ENCODE measurements at places on chromosomes 2 and 18.

GRCh38 chr2:104412384-104412783, 441.5 kb upstream of the POU3F3 start:
- peak; percentile 35 for DNase-seq

GRCh38 chr2:203871371-203871983, 3.9 kb downstream of the CTLA4 start:
- no peak for DNase-seq

GRCh38 chr2:121254748-121255147, 30.3 kb downstream of the TFCP2L1 start:
- DNase-seq: no peak

- DNase-seq: no peak
Measured at GRCh38 chr18:56910237-56910636, 236.7 kb upstream of the BOD1L2 start.

DNA sequence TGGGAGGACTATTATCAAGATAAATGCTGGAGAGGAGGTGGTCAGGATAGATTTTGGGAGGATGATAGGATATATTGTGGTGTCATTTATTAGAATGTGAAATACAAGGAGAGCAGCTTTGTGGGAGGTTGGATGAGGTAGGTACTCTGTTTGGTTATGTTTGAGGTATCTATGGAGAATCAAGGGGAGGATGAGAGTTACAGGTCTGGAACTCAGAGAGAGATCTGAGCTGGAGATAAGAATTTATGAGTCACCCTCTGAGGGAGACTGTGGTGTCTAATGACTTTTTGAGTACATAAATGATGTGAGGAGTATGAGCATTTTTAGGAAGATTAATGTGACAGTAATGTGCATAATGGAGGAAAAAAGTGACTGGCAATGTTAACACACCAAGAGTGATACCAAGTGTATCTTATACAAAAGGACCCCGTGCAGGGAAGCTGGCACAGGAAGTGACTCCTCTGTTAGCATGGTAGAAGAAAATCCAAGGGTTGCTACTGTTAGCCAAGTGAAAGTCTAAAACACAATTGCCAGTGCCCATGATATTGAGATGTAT, 48.2 kb downstream of the CRIM1 start:
- peak; percentile 90 for DNase-seq

GRCh38 chr18:55654986-55655385, 67.0 kb upstream of the TCF4 start:
- no peak for DNase-seq

- no peak for DNase-seq
Measured at GRCh38 chr2:105754994-105755393, 10.3 kb downstream of the NCK2 start.

DNA sequence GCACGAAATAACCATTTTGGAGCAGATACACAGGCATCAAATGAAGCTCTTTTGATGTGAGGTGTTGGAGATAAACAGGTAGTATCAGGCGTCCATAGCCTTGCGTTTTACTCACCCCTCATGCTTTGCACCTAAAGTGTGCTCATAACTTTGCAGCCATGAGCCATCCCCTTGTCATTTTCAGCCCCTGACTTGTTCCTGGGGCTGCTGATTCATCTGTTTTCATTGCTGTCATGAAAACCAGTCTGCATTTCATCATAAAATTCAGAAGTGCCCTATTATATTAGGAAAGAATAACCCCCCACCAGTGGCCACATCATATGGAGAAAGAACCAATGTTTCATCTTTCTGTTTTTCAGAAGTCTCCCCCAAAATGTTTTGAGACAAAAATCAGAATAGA, 329.7 kb upstream of the NRP2 start:
- peak; percentile 82 for DNase-seq

DNA sequence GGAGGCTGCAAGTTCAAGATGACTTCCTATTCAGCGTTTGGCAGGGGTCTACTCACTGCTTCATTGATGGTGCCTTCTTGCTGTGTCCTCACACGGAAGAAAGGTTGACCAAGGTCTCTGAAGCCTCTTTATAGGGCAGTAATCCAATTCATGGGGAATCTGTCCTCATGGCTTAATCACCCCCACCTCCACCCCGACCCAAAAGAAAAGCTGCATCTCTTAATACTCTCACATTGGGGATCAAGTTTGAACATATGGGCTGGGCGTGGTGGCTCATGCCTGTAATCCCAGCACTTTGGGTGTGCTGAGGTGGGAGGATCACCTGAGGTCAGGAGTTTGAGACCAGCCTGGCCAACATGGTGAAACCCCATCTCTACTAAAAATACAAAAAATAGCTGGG, 36.4 kb upstream of the HNMT start:
- DNase-seq: no peak

DNA sequence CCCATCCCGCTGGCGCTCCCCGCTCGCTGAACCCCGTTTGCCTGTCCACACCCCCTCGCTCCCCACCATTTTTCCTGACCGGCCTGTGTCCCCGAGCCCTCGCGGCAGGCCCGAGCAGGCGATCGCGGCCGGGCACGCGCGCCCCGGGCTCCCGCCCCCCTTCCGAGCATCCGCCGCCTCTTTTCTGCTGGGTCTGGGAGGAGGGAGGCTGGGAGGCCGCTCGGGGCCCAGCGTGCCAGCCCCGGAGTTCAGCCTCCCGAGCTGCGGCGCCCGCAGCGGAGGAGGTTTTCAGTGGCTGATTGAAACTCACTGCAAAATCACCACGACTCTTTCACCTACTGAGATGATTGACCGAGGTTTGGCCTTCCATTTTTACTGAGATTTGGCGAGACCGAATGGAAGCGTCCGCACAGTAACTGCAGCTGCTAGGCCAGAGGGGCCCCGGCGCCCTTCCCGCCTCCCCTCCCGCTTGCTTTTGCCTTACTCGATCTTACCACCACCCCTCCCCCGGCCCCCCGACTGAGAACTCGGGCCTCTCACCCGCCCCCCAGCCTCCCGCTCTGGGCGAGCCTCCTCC, 4.8 kb downstream of the SOX11 start:
- peak; percentile 56 for DNase-seq

DNA sequence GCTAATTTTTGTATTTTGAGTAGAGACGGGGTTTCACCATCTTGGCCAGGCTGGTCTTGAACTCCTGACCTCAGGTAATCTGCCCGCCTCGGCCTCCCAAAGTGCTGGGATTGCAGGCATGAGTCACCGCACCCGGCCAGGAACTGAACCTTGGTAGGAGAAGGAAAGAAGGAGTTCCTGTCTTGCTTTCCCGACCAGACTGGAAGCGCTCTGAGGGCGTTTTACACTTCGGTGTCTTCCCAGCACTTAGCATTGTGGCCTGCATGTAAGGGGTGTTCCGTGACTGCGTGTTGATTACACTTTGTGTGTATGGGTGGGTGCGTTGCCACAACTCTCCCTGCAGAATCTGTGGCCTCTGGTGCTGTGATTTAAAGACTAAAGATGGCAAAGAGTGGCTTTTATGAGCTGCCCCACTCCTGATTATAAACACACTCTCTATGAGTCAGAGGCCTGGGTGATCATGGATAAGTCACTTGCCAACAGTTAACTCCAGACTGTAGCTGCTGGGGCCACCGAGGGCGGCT, 46.0 kb downstream of the ODC1 start:
- no peak for DNase-seq

- DNase-seq: no peak
Measured at GRCh38 chr2:118000041-118000440, 13.8 kb downstream of the CCDC93 start.

DNA sequence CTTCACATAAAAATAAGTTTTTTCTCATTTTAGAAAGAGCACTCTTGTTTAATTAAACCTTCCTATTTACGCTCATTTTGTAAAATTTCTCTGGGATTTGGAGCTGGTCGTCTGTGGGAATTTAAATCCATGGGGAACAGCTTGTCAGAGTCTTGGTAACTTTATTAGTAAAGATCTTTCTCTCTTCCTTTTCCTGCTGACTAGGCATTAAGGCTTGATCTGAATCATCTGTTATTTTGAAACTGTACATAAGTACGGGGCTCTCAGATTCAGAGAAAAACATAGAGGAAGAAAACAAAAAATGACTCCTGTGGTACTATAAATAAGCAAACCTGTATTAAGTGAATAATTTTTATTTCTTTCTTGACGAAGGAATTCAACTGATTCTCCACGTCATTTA, 150.2 kb downstream of the ST6GAL2 start:
- no peak for DNase-seq

DNA sequence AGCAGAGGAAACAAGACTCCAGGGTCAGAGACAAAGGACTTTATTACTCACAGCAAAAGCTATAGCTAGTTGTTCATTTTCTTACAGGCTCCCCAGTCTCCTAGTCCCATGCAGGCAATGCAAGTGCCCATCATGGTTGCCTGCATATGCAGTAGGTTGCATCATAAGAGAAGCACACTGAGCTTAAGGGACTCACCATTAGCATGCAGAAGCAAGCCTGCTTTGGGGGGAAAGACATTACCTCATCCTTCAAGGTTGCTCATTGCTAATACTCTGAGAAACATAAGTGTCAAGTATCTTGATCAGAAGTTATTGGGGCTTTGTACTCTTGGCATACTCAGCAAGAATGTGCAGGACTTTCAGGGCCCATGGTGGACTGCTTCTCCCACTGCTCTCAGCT, 114.6 kb upstream of the CCDC68 start:
- DNase-seq: no peak

- DNase-seq: no peak
Measured at GRCh38 chr2:60226943-60227342, 326.5 kb downstream of the BCL11A start.

GRCh38 chr18:52615321-52615720, 275.3 kb downstream of the DCC start:
- DNase-seq: no peak

DNA sequence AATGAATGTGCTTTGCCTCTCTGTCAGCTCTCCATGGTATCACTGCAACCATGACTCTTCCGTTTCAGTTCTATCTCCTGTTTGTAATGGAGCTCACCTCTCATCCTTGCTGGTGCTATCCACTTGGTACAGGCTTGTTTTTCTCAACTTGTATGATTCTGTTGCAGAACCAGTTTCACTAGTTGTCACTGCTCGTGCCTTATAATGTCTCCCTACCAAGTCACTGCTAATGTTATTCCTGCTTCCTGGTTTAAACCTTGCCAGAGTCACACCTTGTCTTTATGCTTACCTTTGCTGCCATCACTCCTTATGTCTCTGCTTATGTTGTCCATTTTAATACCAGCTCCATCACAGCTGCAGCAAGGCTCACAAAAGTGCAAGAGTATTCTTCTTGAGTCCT, 1191.0 kb upstream of the LRRTM1 start:
- DNase-seq: no peak

- DNase-seq: no peak
Measured at GRCh38 chr2:68698567-68699377, 35.8 kb upstream of the ARHGAP25 start.

GRCh38 chr18:65436430-65436829, 314.4 kb upstream of the CDH7 start:
- no peak for DNase-seq

- peak; percentile 54 for DNase-seq
Measured at GRCh38 chr2:97701851-97702465, 11.4 kb upstream of the ZAP70 start.

DNA sequence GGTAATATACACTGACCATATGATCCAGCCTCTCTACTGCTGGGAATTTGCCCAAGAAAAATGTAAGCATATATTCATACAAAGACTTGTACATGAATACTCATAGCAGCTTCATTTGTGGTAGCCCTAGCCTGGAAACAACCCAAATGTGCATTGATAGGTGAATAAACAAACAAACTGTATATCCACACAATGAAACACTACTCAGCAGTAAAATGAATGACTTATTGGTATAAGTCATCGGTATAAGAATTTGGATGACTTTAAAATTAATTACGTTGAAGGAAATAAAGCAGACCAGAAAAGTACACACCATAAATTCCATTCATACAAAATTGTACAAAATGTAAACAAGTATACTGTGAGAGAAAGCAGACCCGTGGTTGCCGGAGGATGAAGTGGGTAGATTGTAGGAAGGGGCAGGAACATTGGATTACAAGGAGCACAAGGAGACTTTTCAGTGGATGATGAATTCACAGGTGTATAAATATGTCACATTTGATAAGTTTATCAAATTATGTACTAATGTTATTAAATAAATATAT, 376.7 kb downstream of the TDRD15 start:
- DNase-seq: no peak

- peak; percentile 68 for DNase-seq
Measured at GRCh38 chr2:74917702-74918619, 40.5 kb upstream of the POLE4 start.

GRCh38 chr2:69116438-69116837, 103.5 kb downstream of the ANTXR1 start:
- no peak for DNase-seq

- no peak for DNase-seq
Measured at GRCh38 chr2:120709608-120710041, 26.0 kb upstream of the GLI2 start.

DNA sequence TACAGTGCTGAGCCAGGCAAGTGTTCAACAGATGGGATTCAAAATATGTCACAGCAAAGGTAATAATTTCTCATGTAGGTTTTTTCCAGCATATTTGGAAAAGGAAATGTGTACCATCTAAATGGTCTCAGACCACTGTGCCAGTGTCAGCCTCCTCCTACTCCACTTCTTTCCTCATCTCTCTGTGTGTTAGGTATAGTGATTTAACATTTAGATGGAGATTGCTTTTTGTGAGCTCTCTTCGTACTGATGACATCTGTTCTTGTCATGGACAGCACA, 80.9 kb upstream of the TSPYL6 start:
- DNase-seq: no peak

DNA sequence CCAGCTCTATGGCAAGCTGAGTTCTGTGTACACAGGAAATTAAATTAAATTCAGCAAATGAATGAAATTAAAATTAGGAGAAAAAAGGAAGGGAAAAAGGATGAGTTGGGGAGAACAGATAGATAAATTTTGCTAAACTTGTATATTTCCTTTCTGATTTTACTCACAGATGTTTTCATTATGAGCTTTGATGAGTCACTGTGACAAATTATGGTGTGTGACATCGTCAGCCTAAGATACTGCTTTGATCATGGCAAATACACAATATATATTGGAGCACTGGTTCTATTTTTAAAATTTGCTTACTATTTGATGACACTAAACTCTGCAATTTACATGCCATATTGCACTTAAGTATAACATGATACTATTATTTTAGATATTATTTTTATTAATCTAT, 464.6 kb upstream of the SPHKAP start:
- DNase-seq: peak; percentile 37

- DNase-seq: peak; percentile 77
Measured at GRCh38 chr2:122960759-122961641, 1064.1 kb upstream of the CNTNAP5 start.

- no peak for DNase-seq
Measured at GRCh38 chr18:4181882-4182568, 273.1 kb downstream of the DLGAP1 start.

Data from fibroblast of upper back skin (primary cell).